ENCODE measurements at places on chromosomes 13 and 19. TPM values are rescaled to one million over a fixed set of nuclear protein-coding genes. Genes with fewer than 3 reads are reported as not detected.

SLC27A5 gene
- total RNA-seq = 14.7 TPM

HIPK4 gene
- total RNA-seq = not detected

CYP4F2 gene
- total RNA-seq = 0.59 TPM

ZNF100 gene
- total RNA-seq = 9.9 TPM

RNF113B gene
- total RNA-seq = not detected

ZNF529 gene
- total RNA-seq = 11.4 TPM

MZF1 gene
- 50.7 TPM for total RNA-seq

MEGF8 gene
- total RNA-seq = 20.6 TPM

- H3K4me1 ChIP-seq = peaks cover 26% of the 10 kb centered on the region
- no peak for DNase-seq
- no peak overlapping the region for H3K4me3 ChIP-seq
- H3K27ac ChIP-seq = no peak overlapping the region
These were observed 4.7 kb downstream of the RASA3 start for GRCh38 chr13:114127473-114128347.

DNA sequence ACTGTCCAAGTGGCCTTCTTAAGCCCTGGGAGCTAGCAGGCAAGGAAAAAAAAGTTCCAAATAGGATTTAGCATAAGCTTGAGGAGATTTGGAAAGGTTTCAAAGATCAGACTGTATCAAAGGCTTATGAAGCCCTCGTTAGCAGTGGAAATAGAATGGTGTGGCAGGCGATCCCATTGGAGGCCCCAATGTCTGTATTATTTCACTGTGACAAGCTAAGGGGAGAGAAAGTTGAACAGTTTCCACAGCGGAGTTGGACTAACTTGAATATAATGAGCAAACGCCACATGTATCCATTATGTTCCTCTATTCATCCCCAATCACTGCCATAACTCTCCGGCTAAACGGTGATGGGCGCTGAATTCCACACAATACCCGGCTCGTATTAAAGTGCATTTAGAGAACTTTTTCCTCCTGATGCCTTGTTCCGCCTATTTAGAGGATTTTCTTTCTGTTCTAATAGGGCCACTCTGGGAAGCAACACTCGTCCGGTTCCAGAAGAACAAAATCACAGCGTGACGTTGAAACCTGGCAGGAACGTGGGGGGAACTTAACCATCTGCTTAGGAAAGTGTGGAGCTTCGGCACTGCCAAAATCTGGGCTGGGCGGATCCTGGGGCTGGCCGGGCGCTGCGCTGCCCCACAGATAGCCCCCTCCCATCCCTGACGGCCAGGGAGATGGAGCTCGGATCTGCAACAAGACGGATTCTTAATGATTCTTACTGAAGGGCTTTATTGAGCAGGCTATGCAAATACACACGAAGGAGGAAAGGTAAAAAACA is 1.0 kb upstream of the PCDH8 start:
- H3K4me3 ChIP-seq = peak overlapping the region; percentile 81
- H3K4me1 ChIP-seq = peaks cover 5% of the 10 kb centered on the region

- no peak overlapping the region for H3K27ac ChIP-seq
- H3K4me3 ChIP-seq = no peak overlapping the region
- H3K36me3 ChIP-seq = no peaks in the 10 kb centered on the region
- peaks cover 11% of the 10 kb centered on the region for H3K27me3 ChIP-seq
- H3K4me1 ChIP-seq = no peaks in the 10 kb centered on the region
- no peak for DNase-seq
These were observed 23.2 kb downstream of the CATSPERD start for GRCh38 chr19:5743630-5744029.

GRCh38 chr19:19777692-19778091 is 43.9 kb downstream of the ZNF506 start:
- no peaks in the 10 kb centered on the region for H3K27me3 ChIP-seq
- no peak for DNase-seq
- H3K4me3 ChIP-seq = peak overlapping the region; percentile 99
- peaks cover 14% of the 10 kb centered on the region for H3K4me1 ChIP-seq

DNA sequence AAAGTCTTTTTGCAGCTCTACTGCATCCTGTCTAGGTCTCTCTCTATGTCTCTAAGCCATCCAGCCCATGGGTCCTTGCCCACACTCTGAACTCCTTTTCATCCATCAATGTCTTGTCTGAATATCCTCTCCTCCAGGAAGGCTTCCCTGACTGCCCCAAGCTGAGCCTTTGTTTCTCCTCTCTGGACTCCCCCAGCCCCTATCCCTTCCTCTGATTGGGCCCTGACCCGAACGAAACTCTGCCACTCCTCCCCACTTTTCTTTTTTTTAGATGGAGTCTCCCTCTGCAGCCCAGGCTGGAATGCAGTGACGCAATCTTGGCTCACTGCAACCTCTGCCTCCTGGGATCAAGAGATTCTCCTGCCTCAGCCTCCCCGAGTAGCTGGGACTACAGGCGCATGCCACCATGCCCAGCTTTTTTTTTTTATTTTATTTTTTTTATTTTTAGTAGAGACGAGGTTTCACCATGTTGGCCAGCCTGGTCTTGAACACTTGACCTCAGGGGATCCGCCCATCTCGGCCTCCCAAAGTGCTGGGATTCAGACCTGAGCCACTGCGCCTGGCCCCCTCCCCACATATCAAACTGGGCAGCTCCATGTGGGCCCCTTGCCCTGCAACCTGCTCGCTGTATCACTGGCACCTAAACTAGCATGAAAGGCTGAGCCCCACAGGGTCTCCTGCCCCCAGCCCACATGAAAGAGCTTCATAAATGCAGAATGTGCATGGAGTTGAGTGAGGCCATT is 870 bp upstream of the UNC13A start:
- H3K36me3 ChIP-seq = no peaks in the 10 kb centered on the region
- peaks cover 26% of the 10 kb centered on the region for H3K27me3 ChIP-seq
- peaks cover 12% of the 10 kb centered on the region for H3K4me1 ChIP-seq
- no peak overlapping the region for H3K4me3 ChIP-seq
- peak overlapping the region; percentile 22 for H3K27ac ChIP-seq

GRCh38 chr13:49459580-49459979 is 15.5 kb downstream of the SETDB2 start:
- no peaks in the 10 kb centered on the region for H3K27me3 ChIP-seq
- H3K4me1 ChIP-seq = no peaks in the 10 kb centered on the region

- H3K36me3 ChIP-seq = no peaks in the 10 kb centered on the region
- H3K4me1 ChIP-seq = no peaks in the 10 kb centered on the region
- no peak overlapping the region for H3K27ac ChIP-seq
- no peak for DNase-seq
These were observed 60.2 kb downstream of the ZNF136 start for GRCh38 chr19:12222980-12223630.

GRCh38 chr19:2478278-2478755 is 2.4 kb downstream of the GADD45B start:
- H3K36me3 ChIP-seq = peaks cover 40% of the 10 kb centered on the region
- peaks cover 9% of the 10 kb centered on the region for H3K4me1 ChIP-seq
- H3K4me3 ChIP-seq = peak overlapping the region; percentile 98
- H3K27me3 ChIP-seq = no peaks in the 10 kb centered on the region
- H3K27ac ChIP-seq = peak overlapping the region; percentile 89

DNA sequence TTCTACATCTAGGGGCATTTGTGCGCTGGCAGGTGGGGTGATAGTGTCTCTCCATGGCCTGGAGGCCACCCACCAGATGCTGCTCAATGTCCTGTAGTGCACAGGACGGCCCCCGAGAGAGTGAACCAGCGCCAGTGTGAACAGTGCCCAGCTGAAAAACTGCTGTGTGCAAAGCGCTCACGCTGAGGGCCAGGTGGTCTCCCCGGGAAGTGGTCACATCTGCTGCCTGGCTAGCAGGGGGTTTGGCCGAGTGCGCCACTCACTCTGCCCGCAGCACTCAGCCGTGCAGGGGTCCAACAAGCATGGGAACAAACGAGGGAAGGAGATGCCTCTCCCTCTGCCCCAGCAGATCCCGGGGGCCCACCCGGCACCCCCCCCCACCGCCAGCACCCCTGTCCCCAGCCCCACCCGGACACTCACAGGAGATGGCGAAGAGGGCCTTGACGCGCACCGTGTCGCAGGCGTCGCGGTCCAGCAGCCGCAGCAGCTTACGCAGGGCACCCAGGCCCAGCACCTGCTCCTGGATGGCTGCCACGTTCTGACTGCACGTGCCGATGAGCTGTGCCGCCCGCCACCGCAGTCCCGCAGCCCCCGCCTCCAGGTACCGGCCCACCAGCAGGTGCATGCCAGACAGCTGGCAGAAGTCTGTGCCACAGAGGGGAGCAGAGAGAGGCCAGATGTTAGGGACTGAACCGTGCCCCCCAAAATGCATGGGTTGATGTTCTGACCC is 5.8 kb downstream of the HSPBP1 start:
- no peaks in the 10 kb centered on the region for H3K27me3 ChIP-seq
- no peak overlapping the region for H3K27ac ChIP-seq
- DNase-seq = no peak
- H3K36me3 ChIP-seq = peaks cover 47% of the 10 kb centered on the region

- H3K4me3 ChIP-seq = no peak overlapping the region
- peaks cover 20% of the 10 kb centered on the region for H3K4me1 ChIP-seq
- no peaks in the 10 kb centered on the region for H3K27me3 ChIP-seq
- no peak overlapping the region for H3K27ac ChIP-seq
These were observed 400.2 kb downstream of the KCNRG start for GRCh38 chr13:50415428-50415827.

GRCh38 chr13:36352350-36352749 is 6.2 kb upstream of the SPART start:
- peaks cover 6% of the 10 kb centered on the region for H3K4me1 ChIP-seq
- H3K4me3 ChIP-seq = no peak overlapping the region
- H3K27me3 ChIP-seq = no peaks in the 10 kb centered on the region
- no peaks in the 10 kb centered on the region for H3K36me3 ChIP-seq
- H3K27ac ChIP-seq = no peak overlapping the region
- no peak for DNase-seq

- H3K27me3 ChIP-seq = no peaks in the 10 kb centered on the region
- peaks cover 7% of the 10 kb centered on the region for H3K4me1 ChIP-seq
- H3K27ac ChIP-seq = no peak overlapping the region
- H3K36me3 ChIP-seq = no peaks in the 10 kb centered on the region
These were observed 52.7 kb upstream of the RFXAP start for GRCh38 chr13:36766295-36766694.

- H3K27me3 ChIP-seq = peaks cover 97% of the 10 kb centered on the region
- DNase-seq = no peak
- no peak overlapping the region for H3K27ac ChIP-seq
- no peak overlapping the region for H3K4me3 ChIP-seq
- no peaks in the 10 kb centered on the region for H3K4me1 ChIP-seq
These were observed 53.9 kb upstream of the CEACAM21 start for GRCh38 chr19:41521931-41522555.

DNA sequence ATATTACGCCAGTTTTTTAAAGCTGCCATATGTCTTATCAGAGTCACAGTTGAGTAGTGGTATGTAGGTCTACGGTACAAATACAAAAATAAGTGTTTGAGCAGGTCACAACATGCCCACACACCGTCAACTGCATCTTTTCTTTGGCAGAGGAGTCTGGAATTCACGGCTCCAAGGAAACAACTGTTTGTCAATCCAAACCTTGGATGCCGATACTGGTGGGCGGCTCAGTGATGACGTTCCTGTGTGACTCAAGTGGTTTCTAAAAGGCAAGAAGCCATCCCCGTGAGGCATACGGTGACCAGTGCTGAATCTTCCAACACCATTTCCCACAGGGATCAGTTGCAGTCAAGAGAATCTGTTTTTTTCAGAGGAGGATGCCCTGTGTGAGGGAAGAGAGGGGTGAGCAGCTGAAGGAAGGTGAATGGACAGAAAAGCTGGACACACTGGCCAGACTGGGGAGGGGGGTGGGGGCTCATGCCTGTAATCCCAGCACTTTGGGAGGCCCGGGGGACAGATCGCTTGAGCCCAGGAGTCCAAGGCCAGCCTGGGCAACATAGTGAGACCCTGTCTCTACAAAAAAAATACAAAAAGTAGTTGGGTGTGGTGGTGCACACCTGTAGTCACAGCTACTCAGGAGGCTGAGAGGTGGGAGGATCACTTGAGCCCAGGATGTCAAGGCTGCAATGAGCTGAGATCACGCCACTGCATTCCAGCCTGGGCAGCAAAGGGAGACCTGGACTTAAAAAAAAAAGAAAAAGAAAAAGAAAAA is 22.8 kb upstream of the CEBPG start:
- no peaks in the 10 kb centered on the region for H3K27me3 ChIP-seq
- peaks cover 6% of the 10 kb centered on the region for H3K36me3 ChIP-seq
- peak overlapping the region; percentile 38 for H3K4me3 ChIP-seq
- H3K4me1 ChIP-seq = peaks cover 18% of the 10 kb centered on the region

GRCh38 chr13:40576369-40576768 is 90.1 kb downstream of the FOXO1 start:
- H3K27ac ChIP-seq = no peak overlapping the region
- DNase-seq = no peak
- peaks cover 42% of the 10 kb centered on the region for H3K4me1 ChIP-seq
- H3K4me3 ChIP-seq = no peak overlapping the region
- peaks cover 87% of the 10 kb centered on the region for H3K36me3 ChIP-seq

GRCh38 chr19:30551271-30551670 is 179.1 kb downstream of the ZNF536 start:
- no peaks in the 10 kb centered on the region for H3K27me3 ChIP-seq
- H3K36me3 ChIP-seq = no peaks in the 10 kb centered on the region
- DNase-seq = no peak
- no peaks in the 10 kb centered on the region for H3K4me1 ChIP-seq
- H3K4me3 ChIP-seq = no peak overlapping the region
- no peak overlapping the region for H3K27ac ChIP-seq

DNA sequence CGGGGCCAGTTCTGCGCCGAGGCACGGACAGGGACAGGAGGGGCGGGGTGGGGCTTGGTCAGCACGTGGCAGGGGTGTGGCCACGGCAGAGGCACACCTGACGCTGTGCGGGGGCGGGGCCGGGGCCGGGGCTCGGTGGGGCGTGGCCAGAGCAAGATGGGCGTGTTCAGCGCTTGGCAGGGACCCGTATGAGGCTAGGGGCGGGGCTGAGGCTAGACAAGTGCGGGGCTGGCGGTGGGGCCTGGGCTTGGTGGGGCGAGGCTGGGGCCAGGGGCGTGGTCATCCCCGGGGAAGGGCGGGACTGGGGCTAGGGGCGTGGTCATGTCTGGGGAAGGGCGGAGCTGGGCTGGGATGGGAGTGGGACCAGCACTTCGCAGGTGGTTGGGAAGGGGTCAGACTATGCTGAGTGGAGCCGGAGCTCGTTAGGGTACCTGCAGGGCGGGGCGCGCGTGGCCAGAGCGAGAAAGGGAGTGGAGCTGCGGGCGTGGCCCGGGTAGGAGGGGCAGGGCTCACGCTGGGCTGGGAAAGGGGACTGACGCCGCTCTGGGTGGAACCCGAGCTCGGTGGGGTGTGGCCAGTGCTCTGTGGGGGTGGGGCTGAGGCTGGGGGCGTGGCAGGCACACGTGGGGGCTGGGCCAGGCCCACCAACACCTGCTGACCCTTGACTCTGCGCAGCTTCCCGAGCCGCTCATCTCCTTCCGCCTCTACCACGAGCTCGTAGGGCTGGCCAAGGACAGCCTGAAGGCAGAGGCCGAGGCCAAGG is 12.8 kb downstream of the POLR2E start:
- H3K36me3 ChIP-seq = peaks cover 42% of the 10 kb centered on the region
- peaks cover 6% of the 10 kb centered on the region for H3K4me1 ChIP-seq
- peak; percentile 91 for DNase-seq
- no peak overlapping the region for H3K27ac ChIP-seq
